Stimulated activated CD8-positive, alpha-beta memory T cell treated with anti-CD3 and anti-CD28 coated beads, Interleukin-15, amount 100 ng/mL, for 24 hours (primary cell): ENCODE measurements at places on chromosomes 5 and 9.

- no peak for DNase-seq
Observed at GRCh38 chr5:137730336-137730735, 5.6 kb downstream of the KLHL3 start.

- DNase-seq = no peak
Observed at GRCh38 chr5:172508471-172509404, 54.4 kb upstream of the SH3PXD2B start.

DNA sequence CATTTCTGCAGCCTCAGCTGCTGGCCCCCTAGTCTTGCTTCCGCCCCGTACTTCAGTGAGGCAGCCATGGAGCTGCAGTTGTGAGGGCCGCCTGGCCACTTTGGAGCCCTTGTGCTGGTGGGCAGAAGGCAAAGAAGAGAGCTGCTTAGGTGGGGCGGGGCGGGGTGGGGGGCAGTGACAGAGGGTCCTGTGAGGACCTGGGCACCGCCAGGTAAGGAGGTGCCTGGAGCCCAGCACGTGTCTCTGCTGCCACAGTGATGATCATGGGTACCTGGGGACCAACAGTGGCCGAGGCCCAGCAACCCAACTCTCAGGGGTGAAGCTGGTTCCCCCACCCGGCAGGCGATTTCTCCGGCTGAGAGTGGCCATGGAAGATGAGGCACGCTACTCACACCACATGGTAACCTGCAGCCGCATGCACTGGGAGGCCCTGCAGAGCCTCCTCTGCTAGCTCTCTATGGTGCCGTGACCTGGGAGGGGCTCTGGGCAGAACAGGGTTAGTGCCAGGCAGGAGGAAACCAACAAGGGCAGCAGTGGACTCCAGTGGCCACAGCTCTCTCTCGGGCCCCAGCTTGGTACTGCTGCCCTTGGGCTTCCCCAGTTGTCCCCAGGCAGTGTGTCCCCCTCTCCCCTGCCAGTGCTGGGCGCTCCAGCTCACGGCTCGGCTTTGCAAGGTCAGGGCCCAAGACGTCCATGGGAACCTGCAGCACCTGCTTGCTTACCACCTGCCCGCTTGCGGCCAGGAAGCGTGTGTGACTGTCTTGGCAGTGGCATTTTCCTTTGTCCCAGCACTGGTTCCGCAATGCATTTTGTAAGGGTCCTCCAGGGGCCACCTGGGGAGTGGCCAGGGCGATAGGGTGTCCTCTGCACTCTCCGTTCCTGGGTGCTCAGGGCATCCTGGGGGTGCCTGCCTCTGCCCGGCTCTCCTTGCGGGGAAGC, 24.0 kb downstream of the NDUFS6 start:
- no peak for DNase-seq

DNA sequence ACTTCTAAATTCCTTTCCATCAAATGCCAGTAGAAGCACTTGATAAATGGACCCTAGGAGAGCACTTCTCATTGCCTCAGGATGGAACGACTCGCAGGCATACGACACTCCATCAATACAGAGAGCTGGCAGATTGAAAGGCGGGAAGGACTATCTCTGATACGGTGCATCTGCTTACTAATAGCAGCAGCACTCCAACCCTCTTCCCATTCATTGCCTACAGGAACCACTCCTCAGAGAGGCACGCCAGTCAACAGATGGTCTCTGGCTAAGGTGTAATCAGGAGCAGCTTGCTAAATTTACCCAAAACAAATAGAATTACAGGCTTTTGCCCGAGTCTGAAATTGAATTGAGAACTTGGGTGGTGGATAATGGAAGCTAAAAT, 168.1 kb downstream of the EFNA5 start:
- no peak for DNase-seq

DNA sequence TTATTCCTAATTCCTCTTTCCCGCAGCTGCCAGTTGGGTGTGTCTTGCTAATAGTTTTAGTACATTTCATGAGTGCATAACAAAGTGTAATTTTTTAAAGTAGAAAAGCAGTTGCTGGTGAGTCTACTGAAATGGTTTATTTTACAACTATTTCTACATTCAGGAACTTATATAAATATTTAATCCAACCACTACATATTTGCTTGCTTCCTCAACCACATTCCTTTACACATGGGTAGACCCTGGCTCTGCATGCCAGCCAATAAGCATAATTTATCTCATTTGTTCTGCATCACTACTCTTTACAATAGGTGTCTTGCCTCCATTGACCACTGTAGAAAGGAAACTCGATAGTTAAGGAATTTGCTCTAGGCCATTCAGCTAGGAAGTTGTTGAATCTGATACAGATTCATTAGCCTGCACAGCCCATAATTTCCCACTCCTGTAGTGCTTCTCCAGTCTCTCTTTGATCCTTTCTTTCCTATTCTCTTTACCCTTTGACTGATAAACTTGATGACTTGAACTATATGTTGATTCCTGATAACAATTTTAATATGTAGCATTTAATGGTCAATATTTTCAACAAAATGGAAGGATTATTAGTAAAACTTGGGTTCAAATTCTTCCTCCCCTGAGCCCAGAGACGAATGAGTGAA, 342.5 kb upstream of the ACTBL2 start:
- no peak for DNase-seq

DNA sequence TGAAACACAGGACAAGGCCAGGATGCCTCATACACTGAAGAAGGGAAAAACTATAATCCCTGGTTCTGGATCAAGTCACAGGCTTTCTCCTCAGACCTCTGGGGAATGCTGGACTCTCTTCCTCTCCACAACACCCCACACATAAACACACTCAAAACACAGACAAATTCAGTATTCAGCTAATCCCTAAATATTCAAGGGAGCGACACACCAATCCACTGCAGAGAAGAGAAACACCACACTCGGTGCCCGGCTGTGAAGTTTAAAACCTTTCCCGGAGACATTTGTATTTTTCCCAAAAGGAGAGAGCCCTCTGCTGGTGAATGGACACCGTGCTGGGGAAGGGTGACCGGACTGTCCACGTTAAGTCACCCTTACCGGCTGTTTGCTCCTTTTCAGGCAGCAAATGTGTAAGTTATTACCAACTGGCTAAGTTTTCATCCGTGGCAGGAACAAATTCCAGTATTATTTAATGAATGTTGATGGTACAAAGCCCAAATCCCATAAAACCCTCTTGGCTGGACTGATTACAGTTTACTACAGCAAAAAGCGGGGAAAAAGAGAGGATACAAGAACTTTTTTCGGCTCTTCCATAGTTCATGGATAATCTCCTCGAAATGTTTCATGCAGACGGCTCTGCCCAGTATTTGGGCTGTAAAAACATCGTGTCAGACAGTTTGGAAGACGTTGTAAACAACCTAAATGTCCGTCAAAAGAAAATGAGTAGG, 130.9 kb upstream of the SLC30A5 start:
- no peak for DNase-seq

GRCh38 chr5:177507596-177508220, 1.9 kb downstream of the DOK3 start:
- DNase-seq = no peak

GRCh38 chr5:74476046-74476818, 164.3 kb downstream of the ENC1 start:
- no peak for DNase-seq

DNA sequence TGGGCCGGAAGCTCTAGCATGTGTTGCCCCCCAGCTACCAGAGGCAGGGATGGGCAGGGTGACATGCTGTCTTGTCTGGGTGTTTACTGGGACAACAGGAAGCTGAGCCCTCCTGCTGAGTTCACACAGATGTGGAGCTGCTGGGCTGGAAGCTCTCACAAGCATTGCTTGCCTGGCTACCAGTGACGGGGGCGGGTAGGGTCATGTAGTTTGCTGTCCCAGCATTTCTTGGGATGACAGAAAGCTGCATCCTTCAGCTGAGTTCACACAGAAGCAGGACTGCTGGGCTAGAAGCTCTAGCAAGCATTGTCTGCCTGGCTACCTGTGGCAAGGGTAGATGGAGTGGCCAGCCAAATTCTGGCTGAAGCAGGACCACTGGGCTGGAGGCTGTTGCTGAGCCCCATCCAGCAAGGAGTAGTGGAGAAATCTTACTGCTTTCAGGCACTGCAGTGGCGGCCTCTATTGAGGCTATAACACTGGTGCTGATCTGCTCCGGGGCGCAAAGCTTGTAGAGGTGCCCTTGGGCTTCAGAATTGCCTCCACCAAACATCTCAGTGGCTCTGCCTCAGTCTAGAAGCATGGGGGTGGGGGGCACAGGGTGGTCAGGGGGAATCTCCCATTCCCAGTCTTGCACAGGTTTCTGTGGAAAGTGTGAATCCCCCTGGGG, 25.1 kb downstream of the POLK start:
- no peak for DNase-seq

- no peak for DNase-seq
Observed at GRCh38 chr9:105281926-105282325, 37.5 kb downstream of the SLC44A1 start.

DNA sequence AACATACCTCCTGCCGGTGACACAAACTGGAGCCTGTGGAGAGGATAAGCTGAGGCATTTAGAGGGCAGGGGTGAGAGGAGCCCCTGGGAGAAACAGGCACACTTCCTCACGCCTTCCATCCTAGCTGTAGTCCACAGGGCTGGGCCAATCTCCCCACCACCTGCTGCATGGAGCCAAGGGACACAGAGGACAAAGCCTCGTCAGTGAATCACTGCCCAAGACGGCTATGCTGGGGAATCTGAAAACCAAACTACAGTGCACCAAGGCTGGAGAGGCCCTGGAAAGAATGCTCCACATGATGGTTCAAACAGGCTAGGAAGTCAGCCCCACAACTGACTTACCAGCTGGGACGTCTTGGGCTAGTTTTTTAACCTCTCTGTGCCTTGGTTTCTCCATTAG, 57.0 kb downstream of the SHB start:
- no peak for DNase-seq

DNA sequence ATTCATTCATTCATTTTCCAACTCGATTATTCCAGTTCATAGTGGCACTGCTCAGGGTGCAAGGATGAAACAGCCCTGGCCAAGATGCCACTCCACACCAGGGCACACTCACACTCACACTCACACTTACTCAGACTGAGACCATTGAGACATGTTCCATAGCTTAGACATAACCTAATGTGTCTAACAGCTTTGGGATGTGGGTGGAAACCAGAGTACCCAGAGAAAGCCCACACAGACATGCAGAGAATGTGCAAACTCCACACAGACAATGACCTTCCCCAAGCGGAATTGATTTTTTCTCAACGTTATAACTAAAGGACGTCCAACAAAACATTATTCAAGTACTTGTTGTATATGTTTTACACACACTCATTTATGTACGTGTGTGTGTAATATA, 1363.5 kb downstream of the EFNA5 start:
- no peak for DNase-seq
